ENCODE measurements at places on chromosomes 5 and 9.

DNA sequence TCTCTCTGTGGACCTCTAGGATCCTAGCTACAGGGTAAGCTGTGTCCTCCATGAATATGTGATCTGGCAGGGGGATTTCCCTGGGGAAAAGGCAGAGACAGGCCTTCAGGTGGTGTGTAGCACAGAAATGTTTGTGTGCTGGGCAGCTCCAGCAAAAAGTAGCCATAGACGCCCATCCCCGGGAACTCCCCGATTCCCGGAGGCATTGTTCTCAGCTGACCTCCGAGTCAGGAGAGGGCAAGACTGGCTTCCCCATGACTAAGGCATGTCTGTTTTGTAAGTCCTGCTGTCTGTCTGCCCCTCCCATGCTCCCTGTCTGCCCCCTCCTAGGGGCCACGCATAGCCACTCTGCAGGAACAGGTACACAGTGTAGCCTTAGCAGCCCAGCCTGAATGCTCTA is 834.5 kb downstream of the PTPRD start:
- no peak for DNase-seq

- no peak for DNase-seq
Observed at GRCh38 chr5:143931476-143931875, 119.5 kb downstream of the HMHB1 start.

GRCh38 chr5:72266862-72267261 is 53.2 kb downstream of the MRPS27 start:
- no peak for DNase-seq

GRCh38 chr5:28557114-28557513 is 1518.7 kb upstream of the CDH9 start:
- DNase-seq: no peak

GRCh38 chr9:129934041-129934591 is 98.9 kb downstream of the USP20 start:
- no peak for DNase-seq

- DNase-seq: no peak
Observed at GRCh38 chr5:24602188-24602587, 42.6 kb downstream of the CDH10 start.

DNA sequence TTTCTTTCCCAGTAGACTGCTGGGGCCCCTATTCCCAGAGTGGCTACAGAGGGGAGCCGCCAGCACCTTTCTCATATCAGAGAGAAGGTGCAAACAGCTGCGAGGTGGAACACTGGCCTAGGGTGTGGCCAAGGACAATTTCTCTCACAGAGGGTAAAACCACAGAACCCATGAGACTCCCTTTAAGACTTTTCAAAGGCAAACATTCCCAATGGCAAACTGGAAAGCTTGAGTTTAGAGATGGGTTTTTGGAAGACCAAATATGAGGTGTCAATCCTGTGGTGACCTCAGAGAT is 335.1 kb upstream of the PIK3R1 start:
- DNase-seq: no peak

DNA sequence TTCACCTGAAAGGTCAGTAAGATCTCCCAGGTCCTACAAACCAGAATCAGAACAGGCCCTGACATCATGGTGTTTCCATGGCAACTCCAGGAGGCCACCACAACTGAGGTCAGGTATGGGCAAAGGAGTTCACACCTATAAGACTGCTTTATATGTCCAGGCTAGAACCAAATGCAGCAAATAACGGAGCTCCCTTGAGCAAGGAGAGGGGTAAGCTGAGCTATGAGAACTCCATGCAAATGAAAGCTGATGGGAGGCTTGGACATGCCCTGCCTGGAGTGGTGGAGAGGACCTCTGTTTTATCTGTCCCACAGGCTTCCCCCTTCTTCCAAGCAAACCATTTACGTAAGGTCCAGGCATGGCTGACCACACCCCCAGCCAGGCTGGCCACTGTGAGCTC is 207.7 kb downstream of the SPOCK1 start:
- DNase-seq: no peak

- no peak for DNase-seq
Observed at GRCh38 chr5:137365126-137365865, 133.8 kb downstream of the SPOCK1 start.

GRCh38 chr5:65255294-65255693 is 226.4 kb downstream of the ADAMTS6 start:
- no peak for DNase-seq

GRCh38 chr9:36116593-36116992 is 19.9 kb upstream of the GLIPR2 start:
- DNase-seq: no peak

- DNase-seq: no peak
Observed at GRCh38 chr5:36305571-36306326, 4.0 kb upstream of the RANBP3L start.

DNA sequence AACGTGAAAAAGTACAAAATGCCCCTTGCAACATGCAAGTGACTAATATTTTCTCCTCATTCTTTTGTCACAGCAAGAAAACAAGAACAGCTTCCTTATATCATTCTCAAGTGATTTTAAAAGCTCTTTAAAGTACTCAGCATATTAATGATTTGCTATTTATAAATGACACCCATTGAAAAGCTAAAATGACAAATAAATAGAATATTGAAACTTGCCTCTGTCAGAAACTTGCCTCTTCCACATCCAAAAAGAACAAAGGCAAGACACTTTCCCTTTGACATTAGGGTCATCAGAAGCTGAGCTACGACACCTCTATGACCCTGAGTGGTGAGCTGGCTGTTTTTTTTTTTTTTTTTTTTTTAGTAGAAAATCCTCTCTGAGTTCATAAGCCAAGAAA is 339.6 kb upstream of the ITGA1 start:
- no peak for DNase-seq

DNA sequence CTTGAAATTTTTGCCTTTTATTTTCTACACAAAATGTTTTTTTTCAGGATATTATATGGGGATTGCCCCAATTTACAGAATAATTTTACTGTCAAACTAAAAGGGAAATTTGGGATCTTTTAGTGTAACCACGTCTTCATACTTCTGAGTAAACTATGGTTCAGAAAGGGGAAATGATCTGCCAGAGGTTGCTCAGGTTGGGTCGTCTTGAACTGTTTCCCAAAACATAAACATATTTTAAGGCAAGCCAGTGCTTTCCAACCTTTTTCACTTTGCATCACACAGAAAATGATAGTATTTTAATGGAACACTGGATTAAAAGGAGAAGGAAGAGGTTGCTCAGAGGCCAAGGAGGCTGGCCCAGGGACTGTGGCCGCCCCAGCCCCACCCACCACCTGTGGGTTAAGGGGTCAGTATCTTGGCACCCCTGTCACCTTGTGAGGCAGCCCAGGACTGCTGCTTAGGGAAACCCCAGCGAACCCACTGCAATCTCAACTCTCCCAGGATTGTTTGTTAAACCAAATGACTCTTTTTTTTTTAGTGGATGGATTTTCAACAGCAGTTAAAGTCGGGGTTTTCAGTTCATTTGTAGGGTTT is 142.7 kb upstream of the DHFR start:
- no peak for DNase-seq

GRCh38 chr9:73780916-73781315 is 629.3 kb downstream of the ANXA1 start:
- peak; percentile 8 for DNase-seq

DNA sequence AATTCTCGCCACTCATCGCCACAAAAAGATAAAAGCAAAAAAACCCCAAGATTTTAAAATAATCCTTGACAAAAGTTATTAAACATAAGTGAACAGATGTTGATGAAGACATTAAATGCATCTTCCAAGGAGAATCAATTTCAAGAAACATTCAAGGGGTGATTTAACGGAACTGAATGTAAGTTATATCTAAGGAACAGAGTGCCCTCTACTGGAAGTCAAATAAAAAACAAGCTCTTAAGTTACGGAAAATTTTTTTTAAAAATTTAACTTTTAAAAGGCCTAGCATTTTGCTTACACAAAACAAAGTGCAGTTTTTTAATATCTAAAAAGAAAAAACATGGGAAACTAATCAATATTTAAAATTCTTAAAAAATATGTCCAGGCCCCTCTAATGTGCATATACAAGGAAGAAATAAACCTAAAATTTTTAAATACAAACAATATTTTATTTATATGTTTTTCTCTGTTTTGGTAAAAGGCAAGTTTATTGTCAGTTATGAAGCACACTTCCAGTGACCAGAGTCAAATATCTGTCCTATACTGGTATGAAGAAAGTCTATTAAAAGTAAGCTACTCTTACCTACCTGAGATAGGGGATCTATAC is 28.0 kb downstream of the TEX10 start:
- DNase-seq: no peak

GRCh38 chr5:65926893-65927292 is 518 bp downstream of the ERBIN start:
- DNase-seq: no peak

DNA sequence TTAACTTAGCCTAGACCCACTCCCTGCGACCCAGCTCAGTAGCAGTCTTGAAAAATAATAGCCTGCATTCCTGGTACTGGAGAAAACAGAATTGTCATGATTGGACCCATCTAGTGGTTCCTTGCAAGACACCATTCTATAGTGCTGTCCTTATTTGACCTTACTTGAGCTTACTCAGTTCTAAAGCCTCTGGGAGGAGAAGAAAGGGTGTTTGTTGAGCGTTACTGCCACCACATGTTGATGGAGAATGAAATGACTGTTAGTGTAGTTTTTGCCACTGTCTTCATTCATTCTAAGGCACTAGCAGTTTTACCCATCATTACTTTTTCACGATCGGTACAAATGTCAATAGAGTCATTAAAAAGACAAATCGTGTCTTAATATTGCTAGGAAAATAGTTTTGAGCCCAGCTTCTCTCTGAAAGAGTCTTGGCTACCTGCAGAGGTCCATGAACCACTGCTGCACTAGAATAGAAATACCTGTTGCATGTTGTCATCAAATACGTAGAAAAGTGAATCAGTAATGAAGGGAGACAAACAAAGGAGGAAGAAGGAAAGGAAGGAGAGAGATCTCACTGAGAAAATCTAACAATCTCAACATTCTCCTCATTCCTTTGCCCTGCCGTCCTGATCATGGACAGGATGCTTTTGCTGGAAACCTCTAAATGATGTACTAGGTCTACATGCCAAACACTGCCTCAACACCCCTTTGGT is 96.0 kb downstream of the LIX1 start:
- DNase-seq: no peak

Measured in 8988T (cell line).